ENCODE measurements at places on chromosomes 2 and 18. TPM values are rescaled to one million over a fixed set of nuclear protein-coding genes. Genes with fewer than 3 reads are reported as not detected.

Gene AMER3
- not detected for total RNA-seq

Gene RAMP1
- total RNA-seq: 11.1 TPM

Gene FBXO15
- total RNA-seq: 0.81 TPM

Gene ALPI
- not detected for total RNA-seq

Gene SPATS2L
- 92.7 TPM for total RNA-seq

GRCh38 chr2:62794791-62795190, 89.3 kb downstream of the EHBP1 start:
- DNase-seq: no peak

GRCh38 chr2:152359573-152360363, 24.8 kb downstream of the FMNL2 start:
- DNase-seq: no peak

DNA sequence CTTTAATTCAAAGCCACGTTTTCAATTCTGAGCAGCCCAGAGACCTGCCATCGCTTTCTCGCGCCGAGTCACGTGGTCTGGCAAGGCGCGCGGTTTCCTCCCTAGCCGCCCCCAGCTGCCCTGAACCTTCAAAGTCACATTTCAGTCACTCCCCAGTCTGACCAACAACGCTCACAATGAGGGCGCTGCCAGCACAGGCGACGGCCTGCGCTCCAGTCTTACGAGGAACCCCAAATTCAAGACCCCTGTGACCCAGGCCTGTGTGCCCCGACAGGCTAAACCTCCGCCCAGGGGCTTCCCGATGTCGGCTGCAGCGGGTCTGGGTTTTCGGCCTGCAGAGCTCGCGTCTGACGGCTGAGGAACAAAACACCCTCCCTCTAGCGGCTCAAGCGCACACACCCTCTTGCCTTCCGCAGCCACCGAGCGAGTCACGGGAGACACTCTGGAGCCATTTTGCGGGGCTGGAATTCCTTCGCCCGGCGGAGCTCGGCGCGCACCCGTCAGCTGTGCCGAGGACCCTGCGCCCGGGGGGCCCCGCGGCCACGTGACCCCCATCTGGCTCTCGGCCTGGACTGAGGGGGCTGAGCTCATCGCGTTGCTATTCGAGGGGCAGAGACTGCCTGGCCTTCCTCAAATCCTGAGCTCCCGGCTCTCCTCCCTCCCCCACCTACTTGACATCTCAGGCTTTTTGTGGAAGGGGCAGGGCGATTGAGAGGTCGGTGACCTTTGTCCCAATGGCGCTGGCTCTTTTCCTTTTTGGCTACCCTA, 69.9 kb upstream of the ITGB6 start:
- DNase-seq: peak; percentile 93

DNA sequence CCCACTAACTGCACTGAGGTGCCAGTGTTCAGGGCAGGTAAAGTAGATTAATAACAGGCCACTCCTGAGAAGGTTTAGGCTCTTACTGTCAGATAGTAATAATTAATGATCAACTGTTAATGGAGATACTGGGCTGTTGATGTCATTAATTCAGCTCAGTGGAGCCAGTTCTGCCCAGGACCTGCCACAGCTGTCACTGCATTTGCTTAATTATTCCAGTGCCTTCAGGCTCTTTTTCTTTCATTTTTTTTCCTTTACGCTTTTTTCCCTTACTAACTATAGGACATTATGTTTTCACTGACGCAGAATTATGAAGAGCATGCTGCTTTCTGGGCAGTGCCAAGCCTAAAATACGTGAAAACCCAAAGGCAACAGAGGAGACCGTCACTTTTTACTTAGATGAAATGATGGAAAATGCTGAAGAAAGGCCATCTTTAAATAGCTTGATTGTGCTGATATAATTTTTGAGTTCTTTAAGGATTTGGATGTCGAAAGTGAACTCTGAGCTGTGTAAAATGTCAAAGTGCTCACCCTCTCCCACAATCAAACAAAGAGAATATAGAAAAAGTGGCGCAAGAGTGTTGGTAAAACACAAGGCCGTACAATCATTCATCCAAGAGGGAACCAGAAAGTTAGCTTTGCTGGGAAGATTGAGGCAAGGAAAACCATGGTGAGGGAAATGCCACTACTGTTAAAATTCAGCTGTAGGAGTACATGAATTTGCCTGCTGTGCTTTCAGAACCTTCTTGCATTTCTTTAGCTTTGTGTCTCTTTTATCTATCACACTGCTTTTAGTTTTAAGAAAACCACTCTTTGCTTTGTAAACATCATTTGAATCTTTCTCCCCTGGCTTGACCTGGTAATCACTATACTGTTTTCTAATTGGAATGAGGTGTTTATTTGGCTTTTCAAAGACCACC, 192.0 kb upstream of the ZEB2 start:
- no peak for DNase-seq

DNA sequence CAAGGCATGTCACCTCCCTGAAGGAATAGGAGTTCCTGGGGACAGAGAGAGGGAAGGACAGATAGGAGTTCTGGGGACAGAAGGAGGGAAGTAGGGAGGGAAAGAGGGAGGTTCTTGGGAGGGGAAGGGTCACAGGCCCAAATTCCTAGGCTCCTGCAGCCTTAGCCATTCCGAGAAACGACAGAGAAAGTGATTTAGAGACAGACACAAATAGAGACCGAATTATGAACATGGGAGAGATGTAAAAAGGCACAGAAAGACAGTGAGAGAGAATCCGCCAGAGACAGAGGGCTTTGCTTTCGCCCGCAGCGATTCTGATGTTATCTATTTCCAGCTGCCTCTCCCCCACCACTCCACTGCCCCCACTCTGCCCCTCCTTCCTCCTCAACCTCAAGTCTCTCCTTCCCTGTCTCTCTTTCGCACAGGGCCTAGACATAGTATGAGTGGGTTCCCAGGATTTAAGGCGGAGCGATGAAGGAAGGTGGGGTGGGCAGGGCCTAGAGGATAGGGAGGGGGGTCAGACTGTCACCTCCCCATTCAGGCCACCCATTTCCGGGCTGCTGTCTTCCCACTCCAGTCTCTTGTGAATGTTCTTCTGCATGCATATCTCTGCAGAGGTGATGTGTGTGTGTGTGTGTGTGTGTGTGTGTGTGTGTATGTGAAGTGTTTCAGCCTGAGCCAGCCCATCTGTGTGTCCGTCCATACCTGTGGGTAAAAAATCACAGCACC, 3.3 kb upstream of the WNT6 start:
- DNase-seq: peak; percentile 18

GRCh38 chr2:139160836-139161235, 380.6 kb upstream of the NXPH2 start:
- DNase-seq: no peak

DNA sequence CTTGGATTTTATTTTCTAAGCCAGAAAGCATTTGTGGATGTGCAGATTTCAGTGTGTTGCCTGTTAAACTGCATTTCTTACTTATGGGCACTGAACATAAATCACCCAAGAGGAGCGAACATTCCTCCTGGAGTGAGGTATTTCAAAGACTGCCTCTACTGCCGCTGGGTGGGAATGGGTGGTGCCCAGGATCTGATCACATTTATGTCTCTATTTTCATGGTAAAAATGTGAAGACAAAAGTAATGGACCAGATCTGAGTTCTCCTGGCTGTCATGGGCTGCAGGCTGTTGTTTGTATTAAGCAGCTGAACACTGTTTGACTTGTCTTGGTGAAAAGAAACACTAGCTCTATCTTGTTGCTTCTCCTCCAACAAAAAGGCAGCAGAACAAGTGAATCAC, 251.7 kb downstream of the NCKAP5 start:
- DNase-seq: no peak

DNA sequence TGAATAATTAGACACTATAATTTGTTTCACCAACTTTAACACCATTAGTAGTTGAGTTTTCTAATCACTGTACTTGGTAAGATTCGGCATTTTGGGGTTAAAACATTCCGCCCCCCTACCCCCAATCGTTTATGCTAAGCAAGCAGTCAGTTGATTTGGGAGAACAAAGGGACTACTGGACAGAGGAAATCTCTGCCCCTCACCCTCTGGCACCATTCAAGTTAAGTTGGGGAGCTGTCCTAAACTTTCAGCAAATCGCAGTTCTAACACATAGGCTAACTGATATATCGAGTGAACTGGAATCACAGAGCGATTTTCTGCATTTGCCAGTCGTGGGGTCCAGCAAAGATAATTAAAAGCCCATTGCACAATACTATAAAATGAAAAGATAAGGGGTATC, 5.6 kb downstream of the KLF7 start:
- no peak for DNase-seq

- DNase-seq: no peak
Measured at GRCh38 chr2:228417956-228418355, 236.5 kb upstream of the SPHKAP start.

DNA sequence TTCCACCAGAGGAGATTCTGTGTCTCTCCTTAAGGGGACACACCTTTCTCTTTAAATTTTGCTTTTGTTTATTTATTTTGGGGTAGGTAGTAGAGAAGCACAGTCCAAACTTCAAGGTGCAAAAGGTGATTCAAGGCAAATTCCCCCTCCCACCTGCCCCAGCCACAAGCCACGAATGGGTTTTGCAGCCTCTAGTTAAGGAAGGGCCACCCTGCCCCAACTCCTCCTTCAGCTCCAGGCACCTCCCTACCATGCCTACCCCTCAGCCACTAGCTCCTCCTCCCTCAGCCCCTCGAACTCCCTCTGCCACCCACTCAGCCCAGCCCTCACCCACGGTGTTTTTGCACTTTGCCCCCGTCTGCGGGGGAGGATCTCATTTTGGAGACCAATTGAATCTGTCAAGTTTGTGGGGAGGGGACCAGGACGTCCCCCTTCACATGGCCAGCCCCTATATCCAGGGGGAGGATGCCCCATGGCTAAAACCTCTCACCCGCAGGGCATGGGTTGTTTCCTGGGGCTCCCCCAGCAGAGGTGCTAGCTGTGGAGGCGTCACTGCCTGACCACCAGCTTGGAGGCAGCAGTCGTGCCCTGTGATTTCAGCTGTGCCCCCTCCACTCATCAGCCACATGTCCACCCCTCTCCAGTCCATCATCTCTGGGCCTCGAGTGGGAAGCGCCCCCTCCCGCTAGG, 4.5 kb downstream of the HAAO start:
- DNase-seq: no peak

GRCh38 chr2:157751462-157752058, 122.9 kb upstream of the ACVR1C start:
- DNase-seq: no peak

DNA sequence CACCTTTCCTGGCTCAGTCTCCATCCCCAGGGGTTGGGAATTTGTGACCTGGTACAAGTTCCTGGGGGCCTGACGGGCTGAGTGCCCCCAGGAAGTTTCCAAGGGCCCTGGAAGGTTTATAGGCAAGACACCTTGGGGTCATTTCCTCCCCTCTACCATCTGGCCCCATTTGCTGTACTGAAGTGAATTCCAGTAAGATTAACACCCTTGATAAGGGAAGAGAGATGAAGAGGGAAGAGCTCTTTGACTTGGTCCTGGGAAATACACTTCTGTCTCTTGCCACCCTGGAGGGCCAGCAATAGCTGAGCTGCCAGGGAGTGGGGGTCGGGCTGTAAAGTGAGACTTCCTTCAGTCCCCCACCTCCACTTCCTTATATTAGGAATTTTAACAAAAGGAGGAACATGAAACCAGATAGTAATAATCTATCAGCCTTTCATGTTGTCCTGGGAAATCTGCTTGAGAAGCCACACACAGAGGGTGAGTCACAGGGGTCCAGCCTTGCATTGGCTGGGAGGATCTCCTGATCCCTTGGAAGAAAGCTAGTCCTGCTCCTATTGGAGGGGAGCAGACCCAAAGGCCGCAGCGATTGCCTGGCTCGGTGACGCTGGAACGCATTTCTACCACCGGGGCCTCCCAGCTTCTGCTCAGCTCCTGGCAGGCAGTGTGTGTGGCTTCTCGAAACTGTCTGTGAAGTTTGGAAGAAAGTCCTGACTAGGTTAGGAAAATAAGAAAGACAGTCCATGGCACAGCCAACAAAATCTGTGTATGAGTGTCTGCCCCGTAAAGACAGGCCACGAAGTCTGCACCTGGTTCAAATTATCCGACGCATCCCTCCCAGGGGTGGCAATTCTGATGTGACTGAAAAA, 87.3 kb downstream of the ACAA2 start:
- no peak for DNase-seq

- no peak for DNase-seq
Measured at GRCh38 chr2:214782671-214783070, 26.8 kb downstream of the BARD1 start.

DNA sequence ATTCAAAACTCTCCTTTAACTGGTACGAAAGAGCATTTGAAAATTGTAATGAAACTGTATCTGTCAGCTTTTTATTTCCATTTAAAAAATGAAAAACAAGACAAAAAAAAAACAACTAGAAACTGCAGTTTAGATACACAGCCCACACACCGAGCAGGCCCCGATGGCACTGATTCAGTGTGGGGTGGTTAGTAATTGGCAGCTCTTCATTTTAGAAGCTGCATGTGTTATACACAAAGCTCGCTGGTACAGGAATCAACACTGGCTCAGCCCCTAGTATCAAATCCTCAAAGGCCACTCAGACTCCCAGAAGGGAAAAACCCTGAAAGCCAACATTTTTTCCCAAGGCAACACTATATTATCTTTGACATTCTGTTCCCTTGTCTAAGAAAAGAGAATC, 30.5 kb upstream of the RMDN2 start:
- no peak for DNase-seq

- DNase-seq: no peak
Measured at GRCh38 chr2:233934524-233934923, 17.4 kb downstream of the TRPM8 start.

GRCh38 chr2:202965810-202966460, 48.7 kb upstream of the NBEAL1 start:
- DNase-seq: no peak

GRCh38 chr2:33292981-33293595, 183.4 kb upstream of the RASGRP3 start:
- no peak for DNase-seq

DNA sequence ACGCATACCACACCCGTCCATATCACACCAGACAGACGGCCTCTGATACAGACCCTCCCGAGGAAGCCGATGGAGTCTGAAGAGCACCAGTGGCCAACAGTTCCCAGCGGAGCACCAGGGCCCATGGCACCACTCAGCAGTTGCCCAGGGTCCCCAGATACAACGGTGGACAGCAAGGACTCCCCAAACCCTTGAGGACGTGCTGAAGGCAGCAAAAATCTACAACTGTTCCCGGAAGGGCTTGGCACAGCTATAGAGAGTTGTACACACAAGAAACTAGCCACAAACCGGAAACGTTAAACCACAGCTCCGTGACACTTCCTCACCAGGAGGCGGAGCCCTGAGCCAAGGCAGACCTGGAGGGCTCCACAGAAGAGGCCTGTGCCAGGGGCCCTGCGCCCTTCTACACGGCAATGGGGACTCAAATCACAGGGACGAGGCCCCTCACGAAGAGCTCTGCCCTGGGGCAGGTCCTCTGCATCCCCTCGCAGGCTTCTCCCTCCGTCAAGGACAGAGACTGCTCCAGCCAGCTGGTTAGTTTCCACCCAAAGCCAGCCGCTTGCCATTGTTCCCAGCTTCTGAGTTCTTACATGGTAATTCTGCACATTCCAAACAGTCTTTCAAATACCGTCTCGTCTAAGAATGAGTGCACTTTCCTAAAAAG, 133.4 kb downstream of the HDAC4 start:
- DNase-seq: peak; percentile 87

DNA sequence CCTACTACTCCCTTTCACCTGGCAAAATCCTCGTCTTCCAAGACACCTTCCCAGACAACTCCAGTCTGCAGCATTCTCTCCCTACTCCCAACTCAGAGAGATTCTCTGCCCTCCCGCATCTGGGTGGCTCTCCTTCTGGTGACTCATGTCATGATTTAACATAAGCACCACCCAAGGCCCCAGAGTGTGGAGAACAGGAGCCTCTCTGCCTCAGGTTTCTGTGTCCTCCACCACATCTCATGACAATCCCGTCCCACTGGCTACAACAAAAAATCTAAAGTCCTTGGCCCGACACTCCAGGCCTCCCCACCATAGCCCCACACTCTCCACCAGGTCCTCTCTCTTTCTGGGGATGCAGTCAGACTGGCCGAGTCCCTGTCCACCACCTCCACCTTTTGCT, 197.1 kb downstream of the BCL11A start:
- DNase-seq: no peak
